Kasumi-1 (cell line): ENCODE measurements at places on chromosomes 5 and 9.

GRCh38 chr9:133919253-133920115 lies 72.6 kb downstream of the VAV2 start:
- DNase-seq, result no peak

- no peak for DNase-seq
These were observed 26.3 kb upstream of the GABRP start for GRCh38 chr5:170757182-170757601.

DNA sequence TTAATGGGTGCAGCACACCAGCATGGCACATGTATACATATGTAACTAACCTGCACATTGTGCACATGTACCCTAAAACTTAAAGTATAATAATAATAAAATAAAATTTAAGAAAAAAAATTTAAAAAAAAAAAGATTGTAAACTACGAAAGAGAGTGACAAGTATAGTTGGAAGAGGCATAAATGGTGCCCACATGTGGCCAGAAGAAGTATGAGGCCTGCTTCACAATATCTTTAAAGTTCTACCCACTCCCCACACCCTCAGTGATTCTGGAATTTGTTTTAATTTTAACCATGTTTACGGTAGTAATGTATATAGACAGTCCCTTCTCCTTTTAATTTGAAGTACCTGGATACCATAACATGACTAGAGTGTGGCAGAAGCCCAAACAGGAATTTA lies 172.7 kb downstream of the CHSY3 start:
- DNase-seq, result peak; percentile 10

DNA sequence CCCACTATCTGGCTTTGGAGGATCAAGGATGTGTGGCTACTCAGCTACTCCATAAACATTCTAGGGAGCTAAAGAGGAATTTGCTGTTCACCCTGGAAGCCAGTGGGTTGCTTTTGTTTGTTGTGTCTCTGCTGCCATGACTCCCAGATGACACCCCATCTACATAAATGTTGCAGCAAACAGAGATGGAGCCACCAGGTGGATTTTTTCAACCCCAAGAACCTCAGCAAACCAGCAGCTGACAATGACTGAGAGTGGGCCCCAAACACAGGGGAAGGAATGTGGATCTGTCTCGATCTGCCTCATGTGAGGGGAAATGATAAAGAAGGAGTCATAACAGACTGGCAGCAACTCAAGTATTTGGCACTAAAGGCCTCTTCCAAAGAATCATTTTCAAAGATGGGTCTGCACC lies 132.7 kb upstream of the TNC start:
- DNase-seq, result no peak

DNA sequence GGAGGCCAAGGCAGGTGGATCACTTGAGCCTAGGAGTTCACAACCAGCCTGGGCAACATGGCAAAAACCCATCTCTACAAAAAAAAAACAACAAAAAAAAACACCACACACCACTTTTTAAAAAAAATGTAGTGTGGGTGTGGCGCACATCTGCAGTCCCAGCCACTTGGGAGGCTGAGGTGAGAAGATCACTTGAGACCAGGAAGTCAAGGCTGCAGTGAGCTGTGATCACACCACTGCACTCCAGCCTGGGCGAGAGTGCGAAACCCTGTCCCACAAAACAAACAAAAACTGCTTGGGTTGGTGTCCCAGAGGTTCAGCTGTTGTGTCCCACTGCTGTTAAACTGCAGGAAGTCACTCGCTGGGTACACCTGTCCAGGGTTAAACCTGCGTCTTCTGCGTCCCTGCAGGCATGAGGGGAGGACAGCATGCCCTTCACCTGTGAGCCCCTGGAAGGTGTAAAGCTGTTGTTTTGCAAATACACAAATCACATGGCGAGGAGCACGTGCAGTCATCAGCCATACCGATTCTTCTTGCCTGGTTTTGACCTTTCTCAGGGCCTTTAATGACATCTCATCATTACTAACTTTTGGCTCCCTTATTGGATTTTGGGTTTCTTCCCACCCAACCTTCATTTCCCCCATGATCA lies 29.3 kb upstream of the CLPTM1L start:
- no peak for DNase-seq

GRCh38 chr5:118960557-118960956 lies 27.8 kb downstream of the DTWD2 start:
- DNase-seq, result no peak

GRCh38 chr5:81234299-81234698 lies 1.2 kb downstream of the CKMT2 start:
- DNase-seq, result no peak

DNA sequence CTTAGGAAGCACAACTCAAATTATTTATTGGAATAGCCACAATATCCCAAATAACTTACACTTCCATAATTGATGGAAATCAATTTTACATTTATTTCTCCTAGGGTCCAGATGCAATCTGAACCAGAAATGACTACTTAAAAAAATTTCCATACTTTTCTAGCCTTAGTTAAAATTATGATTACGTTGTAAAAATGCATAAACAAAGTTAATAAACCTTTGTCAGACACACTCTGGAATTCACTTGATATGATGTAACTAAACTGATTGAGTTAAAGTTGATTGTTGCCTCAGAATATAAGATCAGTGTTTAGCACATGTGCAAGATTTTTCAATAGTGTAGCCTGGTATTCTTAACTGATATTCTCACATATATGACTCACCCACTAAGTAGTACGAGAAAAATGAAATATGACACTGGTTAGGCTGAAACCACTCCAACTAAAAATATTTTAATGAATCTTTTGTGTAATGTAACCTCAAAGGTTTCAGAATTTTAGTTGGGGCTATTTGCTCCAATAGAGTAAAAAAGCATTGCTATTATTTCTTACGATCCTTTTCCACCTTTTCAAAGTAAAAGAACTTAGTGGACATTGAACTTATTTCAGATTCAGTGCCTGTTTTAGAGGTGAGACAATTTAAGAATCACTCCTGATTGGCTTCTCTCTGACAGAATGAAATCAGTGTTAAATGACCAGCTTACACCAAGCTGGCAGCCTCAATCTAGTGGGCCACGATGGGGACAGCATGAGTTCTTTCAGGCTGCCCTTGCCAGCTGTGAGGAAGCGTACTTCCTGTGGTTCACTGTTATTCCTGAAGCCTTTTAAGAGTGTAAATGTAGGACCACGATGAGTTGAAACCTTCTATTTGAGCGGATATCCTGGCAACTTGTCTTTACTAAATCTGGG lies 277.2 kb upstream of the CDH9 start:
- peak; percentile 11 for DNase-seq

- DNase-seq, result peak; percentile 50
These were observed 101.6 kb upstream of the CPEB4 start for GRCh38 chr5:173786286-173787187.

DNA sequence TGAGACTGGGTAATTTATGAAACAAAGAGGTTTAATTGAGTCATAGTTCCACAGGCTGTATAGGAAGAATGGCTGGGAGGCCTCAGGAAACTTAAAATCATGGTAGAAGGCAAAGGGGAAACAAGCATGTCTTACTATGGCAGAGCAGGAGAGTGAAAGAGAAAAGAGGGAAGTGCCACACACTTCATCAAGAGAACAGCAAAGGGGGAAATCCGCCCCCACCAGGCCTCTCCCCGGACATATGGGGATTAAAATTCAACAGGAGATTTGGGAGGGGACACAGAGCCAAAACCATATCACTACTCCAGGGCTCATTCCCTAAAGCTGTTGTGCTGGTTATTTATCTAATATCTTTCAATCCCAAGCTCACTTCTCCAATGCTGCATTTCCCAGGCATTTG lies 50.2 kb upstream of the NR3C1 start:
- DNase-seq, result peak; percentile 49

DNA sequence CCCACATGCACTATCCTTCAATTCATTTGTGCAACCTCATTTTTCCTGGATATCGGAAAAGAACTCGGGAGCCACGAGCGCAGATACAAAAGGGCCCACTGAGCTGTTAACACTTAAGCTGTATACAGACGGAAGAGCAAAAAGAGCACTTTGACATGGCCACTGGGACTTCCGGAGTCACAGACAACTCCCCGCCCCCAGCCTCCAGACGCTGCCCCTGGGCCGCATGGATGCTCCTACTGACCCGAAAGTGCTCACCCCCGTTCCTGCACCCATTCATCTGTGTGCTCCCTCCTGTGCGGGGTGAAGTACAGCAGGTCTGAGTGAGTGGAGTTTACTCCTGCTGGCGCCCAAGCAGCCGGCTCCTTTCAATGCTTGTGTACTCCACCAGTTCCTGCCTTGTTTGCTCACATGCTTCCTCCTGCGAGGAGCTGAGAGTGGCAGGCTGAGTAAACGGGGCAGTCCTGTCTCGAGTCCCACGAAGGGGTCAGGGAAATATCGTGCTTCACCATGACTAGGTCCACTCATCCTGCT lies 901.0 kb upstream of the CTNND2 start:
- no peak for DNase-seq
